ENCODE measurements at places on chromosomes 16 and 17. TPM values are rescaled to one million over a fixed set of nuclear protein-coding genes. Genes with fewer than 3 reads are reported as not detected.

DNA sequence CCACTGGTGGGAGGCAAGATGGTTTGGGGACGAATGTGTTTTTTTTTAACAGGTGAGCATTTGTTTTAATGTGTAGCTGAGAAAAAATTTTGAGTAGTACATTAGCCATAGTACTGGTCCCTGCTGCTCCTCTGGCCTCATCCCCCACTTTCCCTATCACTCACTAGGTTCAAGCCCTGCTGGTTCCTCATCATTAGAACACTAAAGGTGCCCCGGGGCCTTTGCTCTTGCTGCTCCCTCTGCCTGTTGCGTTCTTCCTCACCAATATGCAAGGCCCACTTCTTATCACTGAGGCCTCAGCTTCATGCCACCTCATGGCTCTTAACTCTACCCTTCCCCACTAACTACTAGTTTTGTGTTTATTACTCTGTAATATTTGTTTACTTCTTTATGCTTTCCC lies 74.5 kb downstream of the GNAO1 start:
- no peak overlapping the region for H3K4me3 ChIP-seq
- no peaks in the 10 kb centered on the region for H3K36me3 ChIP-seq
- no peak for DNase-seq
- no peak overlapping the region for H3K27ac ChIP-seq

Gene LGALS9C
- 0.34 TPM for total RNA-seq

GRCh38 chr16:23941963-23942564 lies 106.3 kb downstream of the PRKCB start:
- H3K4me1 ChIP-seq, result peaks cover 7% of the 10 kb centered on the region
- no peaks in the 10 kb centered on the region for H3K27me3 ChIP-seq

DNA sequence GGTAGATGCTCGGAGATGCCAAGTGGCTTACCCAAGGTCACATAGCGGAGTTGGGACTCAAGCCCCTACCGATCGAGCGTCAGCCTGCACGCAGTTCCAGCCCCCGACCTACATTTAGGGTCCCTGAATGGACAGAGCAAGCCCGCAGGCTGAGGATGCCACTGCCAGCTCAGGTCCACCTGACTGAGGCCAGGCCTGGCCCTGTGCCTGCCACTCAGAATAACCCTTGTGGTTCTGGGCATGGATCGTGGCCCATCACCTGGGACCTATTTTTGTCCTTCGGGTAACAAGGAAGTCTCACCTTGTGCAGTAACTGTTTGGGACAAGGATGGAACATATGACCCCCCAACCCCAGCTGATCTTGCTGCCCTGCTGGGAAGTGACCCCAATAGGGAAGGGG lies 17.1 kb downstream of the CDH16 start:
- no peaks in the 10 kb centered on the region for H3K27me3 ChIP-seq
- H3K4me1 ChIP-seq, result peaks cover 6% of the 10 kb centered on the region
- H3K27ac ChIP-seq, result no peak overlapping the region
- no peak for DNase-seq
- H3K36me3 ChIP-seq, result no peaks in the 10 kb centered on the region

- H3K4me3 ChIP-seq, result no peak overlapping the region
- no peak overlapping the region for H3K27ac ChIP-seq
- H3K36me3 ChIP-seq, result peaks cover 5% of the 10 kb centered on the region
- H3K27me3 ChIP-seq, result no peaks in the 10 kb centered on the region
Observed at GRCh38 chr17:32495359-32496231, 8.8 kb downstream of the CDK5R1 start.

Gene AGRP
- not detected for total RNA-seq

Gene PHLPP2
- total RNA-seq, result 15.8 TPM

Gene OR2C1
- not detected for total RNA-seq

- H3K27me3 ChIP-seq, result peaks cover 6% of the 10 kb centered on the region
- H3K36me3 ChIP-seq, result no peaks in the 10 kb centered on the region
- peaks cover 7% of the 10 kb centered on the region for H3K4me1 ChIP-seq
- H3K27ac ChIP-seq, result no peak overlapping the region
- DNase-seq, result peak; percentile 78
Observed at GRCh38 chr17:44779211-44780025, 20.6 kb downstream of the ADAM11 start.

- no peaks in the 10 kb centered on the region for H3K27me3 ChIP-seq
- H3K27ac ChIP-seq, result no peak overlapping the region
- DNase-seq, result no peak
- H3K36me3 ChIP-seq, result no peaks in the 10 kb centered on the region
Observed at GRCh38 chr17:69050999-69051775, 9.5 kb downstream of the ABCA9 start.

DNA sequence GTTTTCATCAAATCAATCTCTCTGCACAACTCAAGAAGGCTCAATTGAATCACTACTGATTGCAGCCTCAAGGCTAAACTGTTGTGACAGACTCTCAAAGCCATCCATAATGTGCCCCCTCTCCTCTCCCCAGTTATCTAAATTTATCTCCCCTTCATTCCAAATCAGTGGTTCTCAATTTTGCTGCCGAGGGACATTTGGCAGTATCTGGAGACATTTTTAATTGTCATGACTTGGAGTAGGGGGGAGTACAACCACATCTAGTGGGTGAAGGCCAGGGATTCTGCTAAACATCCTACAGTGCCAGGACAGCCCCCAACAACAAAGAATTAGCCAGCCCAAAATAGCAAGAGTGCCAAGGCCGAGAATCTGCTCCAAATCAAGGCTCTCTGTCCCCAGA lies 9.1 kb downstream of the USP31 start:
- H3K27me3 ChIP-seq, result no peaks in the 10 kb centered on the region
- H3K4me1 ChIP-seq, result peaks cover 3% of the 10 kb centered on the region
- no peak overlapping the region for H3K27ac ChIP-seq
- no peak overlapping the region for H3K4me3 ChIP-seq

DNA sequence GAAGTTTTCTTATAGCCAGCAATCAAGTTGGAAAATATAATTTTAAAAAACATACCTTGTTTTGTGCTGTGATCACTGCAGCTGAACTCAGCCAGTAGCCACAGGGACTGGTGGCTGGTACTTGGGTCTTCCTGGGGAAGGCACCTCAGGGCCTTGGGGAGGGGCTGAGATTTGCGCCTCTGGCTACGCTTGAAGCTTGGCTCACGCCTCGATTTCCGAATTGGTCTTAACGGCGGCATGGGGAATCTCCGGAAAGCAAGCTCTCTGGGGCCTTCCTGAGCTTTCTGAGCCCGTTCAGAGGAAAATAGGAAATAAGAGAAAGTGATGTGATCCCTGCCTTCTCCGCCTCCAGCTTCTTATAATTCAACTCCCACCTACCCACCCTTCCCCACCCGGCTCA lies 11.3 kb upstream of the USP7 start:
- H3K4me3 ChIP-seq, result no peak overlapping the region
- no peak overlapping the region for H3K27ac ChIP-seq
- DNase-seq, result no peak

- peaks cover 32% of the 10 kb centered on the region for H3K27me3 ChIP-seq
- no peak for DNase-seq
- H3K36me3 ChIP-seq, result no peaks in the 10 kb centered on the region
- no peak overlapping the region for H3K27ac ChIP-seq
- H3K4me1 ChIP-seq, result peaks cover 17% of the 10 kb centered on the region
- H3K4me3 ChIP-seq, result no peak overlapping the region
Observed at GRCh38 chr17:40059729-40060475, 2.9 kb upstream of the THRA start.

Gene SLC35G6
- total RNA-seq, result not detected

DNA sequence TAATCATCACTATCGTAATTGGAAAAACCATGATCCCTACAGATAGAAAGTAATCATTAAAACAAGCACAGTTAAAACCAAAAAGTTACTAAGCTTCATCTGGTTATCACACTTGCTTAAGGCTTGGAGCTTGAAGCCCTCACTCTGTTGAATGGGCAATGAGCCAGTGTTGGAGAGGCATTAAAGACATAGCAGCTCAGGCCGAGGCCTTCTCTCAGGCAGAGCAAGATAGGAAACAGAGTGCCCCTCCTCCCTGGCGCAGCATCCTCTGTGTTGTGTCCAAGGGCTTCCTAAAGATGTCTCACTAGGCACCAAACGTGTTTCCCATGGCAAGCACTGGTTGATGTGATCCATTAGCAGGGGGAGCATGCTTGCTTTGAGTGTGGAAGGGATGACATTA lies 34.9 kb upstream of the LGALS9 start:
- H3K27me3 ChIP-seq, result no peaks in the 10 kb centered on the region
- no peak overlapping the region for H3K4me3 ChIP-seq
- H3K4me1 ChIP-seq, result peaks cover 7% of the 10 kb centered on the region

DNA sequence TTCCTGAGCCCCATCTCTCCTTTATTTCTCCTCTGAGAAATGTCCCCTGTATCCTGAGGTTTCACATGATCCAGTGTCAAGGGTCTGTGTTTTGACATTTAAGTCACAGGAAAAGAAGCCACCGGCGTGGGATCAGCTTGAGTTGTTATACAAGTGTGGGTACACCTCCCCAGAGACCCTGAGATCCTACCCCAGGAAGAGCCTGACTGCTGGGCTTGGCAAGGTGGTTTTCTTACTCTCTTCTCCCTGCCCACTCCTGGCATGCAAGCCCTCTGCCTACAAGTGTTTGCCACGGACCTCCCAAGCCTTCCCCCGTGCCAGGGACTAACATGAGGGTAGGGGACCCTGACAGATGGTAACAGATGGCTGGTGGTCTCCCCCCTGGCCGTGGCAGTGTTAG lies 2.8 kb upstream of the ARHGAP27 start:
- H3K27ac ChIP-seq, result no peak overlapping the region
- no peak for DNase-seq
- no peak overlapping the region for H3K4me3 ChIP-seq
- no peaks in the 10 kb centered on the region for H3K27me3 ChIP-seq

DNA sequence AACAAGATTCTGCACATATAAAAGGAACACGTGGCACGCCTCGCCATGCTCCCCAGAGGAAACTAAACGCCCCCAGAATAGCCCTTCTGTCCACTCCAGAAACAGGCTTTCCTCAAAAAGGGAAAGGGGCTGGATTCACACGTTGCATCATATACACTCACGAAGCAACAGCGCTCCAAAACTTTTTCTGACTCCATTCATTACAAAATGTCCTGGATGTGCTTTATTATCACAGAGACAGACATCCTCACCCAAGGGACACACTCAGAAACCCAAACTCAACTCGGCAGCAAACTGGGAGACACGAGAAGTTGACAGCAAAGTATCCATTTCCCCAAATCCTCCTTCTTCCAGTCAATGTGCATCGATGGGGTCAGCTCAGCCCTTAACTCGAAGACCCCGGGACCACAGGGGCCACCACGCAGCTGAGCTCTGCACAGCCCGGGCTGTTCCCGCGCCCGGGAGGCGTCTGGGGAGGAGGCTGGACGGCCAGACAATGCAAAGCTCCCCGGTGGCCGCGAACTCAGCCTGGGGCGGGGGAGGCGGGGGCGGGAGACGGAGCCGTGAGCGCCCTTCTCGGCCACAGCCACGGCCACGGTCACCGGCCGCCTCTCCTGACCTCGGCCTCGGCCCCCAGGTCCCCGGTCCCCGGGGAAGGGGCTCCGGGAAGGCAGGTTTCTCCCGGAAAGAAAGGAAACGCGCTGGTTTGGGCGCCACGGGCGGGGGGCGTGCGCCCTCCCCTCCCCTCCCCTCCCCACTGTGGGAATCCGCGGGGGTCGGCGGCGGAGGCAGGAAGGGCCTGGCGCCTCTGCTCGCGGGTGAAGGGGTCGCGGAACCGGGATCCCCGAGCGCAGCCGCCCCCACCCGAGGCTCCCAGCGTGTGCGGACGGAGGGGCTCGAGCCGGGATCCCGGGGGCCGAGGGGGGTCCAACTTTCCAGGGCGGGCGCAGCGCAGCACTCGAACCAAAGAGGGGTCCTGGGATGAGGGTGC lies 1.2 kb downstream of the NXN start:
- no peaks in the 10 kb centered on the region for H3K36me3 ChIP-seq
- no peak for DNase-seq
- H3K27me3 ChIP-seq, result peaks cover 35% of the 10 kb centered on the region
- H3K4me3 ChIP-seq, result peak overlapping the region; percentile 51
- H3K27ac ChIP-seq, result no peak overlapping the region

- no peaks in the 10 kb centered on the region for H3K27me3 ChIP-seq
- no peak overlapping the region for H3K4me3 ChIP-seq
- no peak for DNase-seq
- no peak overlapping the region for H3K27ac ChIP-seq
- peaks cover 1% of the 10 kb centered on the region for H3K4me1 ChIP-seq
Observed at GRCh38 chr16:12197812-12198211, 221.3 kb downstream of the SNX29 start.

Gene FBRS
- total RNA-seq, result 107 TPM

GRCh38 chr17:81049372-81049911 lies 14.5 kb downstream of the BAIAP2 start:
- H3K36me3 ChIP-seq, result no peaks in the 10 kb centered on the region
- H3K4me1 ChIP-seq, result peaks cover 6% of the 10 kb centered on the region
- no peaks in the 10 kb centered on the region for H3K27me3 ChIP-seq
- no peak overlapping the region for H3K4me3 ChIP-seq
- no peak overlapping the region for H3K27ac ChIP-seq

GRCh38 chr17:68378268-68379176 lies 78.8 kb downstream of the WIPI1 start:
- peaks cover 3% of the 10 kb centered on the region for H3K4me1 ChIP-seq
- H3K27ac ChIP-seq, result no peak overlapping the region
- no peak overlapping the region for H3K4me3 ChIP-seq
- no peak for DNase-seq
- H3K27me3 ChIP-seq, result no peaks in the 10 kb centered on the region
- H3K36me3 ChIP-seq, result peaks cover 7% of the 10 kb centered on the region

Gene CNTNAP1
- 1.3 TPM for total RNA-seq

- H3K4me1 ChIP-seq, result peaks cover 6% of the 10 kb centered on the region
- no peak overlapping the region for H3K27ac ChIP-seq
- H3K27me3 ChIP-seq, result peaks cover 12% of the 10 kb centered on the region
- no peak overlapping the region for H3K4me3 ChIP-seq
- DNase-seq, result no peak
- no peaks in the 10 kb centered on the region for H3K36me3 ChIP-seq
Observed at GRCh38 chr17:77579131-77579530, 379.4 kb upstream of the TNRC6C start.

DNA sequence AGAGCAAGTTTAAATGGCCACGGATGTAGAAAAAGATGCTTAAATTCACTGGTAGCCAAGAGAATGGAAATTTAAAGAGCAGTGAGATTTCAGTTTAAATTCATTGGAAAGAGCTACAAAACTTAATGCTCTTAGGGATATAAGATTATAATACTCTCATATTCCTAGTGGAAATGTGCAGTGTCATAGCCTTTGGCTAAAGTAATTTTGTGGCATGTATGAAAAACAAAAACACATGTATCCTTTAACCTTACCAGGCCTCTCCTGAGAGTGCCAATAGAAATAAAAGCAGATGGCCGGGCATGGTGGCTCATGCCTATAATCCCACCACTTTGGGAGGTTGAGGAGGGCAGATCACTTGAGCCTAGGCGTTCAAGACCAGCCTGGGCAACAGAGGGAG lies 289.2 kb downstream of the PHKB start:
- no peaks in the 10 kb centered on the region for H3K36me3 ChIP-seq
- H3K27ac ChIP-seq, result no peak overlapping the region
- DNase-seq, result no peak

DNA sequence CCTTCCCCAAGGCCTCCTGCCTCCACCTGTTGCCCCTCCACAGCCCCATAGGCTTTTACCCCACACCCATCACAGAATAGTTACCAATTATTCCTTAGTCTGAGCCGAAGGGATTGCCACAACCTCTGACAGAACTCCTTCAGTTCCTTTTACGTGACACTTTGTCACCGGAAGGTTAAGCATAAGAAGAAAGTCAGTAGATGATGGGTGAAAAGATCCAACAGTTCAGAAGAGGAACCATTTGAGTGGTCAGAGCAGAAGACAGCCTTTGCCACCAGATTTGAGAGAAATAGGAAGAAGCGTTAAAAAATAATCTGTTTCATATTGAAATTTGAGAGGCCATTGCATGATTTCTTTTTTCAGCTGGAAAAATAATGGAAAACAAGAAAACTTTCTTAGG lies 1.2 kb downstream of the SRR start:
- H3K36me3 ChIP-seq, result peaks cover 24% of the 10 kb centered on the region
- H3K4me3 ChIP-seq, result peak overlapping the region; percentile 69
- DNase-seq, result no peak
- no peak overlapping the region for H3K27ac ChIP-seq

Gene ABCC3
- total RNA-seq, result not detected
